ENCODE measurements at places on chromosomes 1 and 21.
A peak's percentile ranks its signal among the peaks of the same experiment; 100 is the strongest.

DNA sequence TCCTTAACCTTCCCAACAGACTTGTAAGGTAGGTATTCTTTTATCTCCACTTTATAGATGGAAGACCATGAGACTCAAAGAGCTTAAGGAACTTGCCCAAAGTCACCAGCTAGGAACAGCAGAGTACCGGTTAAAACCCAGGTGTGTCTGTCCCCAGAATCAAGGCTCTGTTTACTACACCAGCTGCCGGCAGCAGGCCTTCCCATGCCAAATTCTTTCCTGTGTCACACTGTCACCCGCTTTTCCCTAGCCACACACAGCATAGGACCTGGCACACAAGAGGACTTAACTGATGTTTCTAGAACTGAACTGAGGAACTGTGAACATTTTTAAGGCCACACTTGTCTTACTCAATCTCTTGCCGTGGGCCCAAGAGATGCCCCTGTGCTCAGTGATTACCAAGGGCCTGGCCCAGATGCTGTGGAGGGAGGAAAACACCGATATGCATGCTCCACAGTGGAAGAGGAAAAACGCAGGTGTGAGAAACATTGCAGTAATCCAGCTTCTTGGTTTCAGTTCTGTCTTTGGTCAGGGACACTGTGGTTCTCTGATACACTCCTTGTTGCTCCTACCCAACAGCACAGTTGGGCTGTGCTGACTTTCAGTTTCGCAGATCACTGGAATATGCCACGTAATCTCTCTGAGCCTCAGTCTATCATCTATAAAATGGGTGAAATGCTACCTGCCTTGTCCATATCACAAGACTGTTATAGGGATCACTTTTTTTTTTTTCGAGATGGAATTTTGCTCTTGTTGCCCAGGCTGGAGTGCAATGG is 13.9 kb upstream of the LY9 start:
- DNase-seq = peak; percentile 83

DNA sequence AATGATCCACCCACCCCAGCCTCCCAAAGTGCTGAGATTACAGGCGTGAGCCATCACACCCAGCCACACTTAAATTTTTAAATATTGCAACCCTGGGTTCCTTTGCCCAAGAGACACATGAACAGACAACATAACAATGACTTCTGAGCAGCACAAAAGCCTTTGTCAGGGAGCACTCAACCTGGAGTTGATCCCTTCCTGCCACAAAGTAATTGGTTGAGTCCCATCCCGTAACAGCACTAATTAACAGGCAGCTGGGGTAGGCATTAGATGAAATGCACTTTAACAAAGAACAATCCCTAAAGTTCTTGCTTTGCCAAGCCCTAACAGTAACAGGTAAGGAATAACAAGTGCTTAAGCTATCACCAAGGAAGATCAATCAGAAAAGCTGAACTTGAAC is 5.9 kb upstream of the BCAR3 start:
- no peak for DNase-seq

GRCh38 chr1:108816049-108816893 is 40.6 kb downstream of the AKNAD1 start:
- no peak for DNase-seq

GRCh38 chr21:33196941-33197374 is 32.8 kb upstream of the IFNAR2 start:
- DNase-seq = no peak

GRCh38 chr21:40194185-40194980 is 327.1 kb downstream of the PCP4 start:
- DNase-seq = no peak

DNA sequence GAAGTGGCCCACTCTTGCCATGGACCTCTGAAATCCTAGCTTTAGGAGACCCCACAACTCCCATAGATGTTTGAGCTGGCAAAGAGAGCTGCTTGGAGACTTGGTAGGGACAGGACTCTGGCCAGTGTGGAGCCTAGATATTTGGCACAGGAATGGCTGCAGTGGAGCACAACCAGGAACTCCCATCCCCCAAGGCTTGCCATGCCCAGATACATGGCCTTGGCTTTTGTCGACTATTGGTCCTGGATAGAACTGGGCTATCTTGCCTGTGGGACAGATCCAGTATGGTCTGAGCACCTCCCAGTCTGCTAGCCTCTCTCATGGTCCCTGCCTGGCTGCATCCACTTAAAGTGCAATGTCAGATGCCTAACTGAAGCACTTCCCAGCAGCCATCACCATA is 7.8 kb upstream of the GBP2 start:
- no peak for DNase-seq

DNA sequence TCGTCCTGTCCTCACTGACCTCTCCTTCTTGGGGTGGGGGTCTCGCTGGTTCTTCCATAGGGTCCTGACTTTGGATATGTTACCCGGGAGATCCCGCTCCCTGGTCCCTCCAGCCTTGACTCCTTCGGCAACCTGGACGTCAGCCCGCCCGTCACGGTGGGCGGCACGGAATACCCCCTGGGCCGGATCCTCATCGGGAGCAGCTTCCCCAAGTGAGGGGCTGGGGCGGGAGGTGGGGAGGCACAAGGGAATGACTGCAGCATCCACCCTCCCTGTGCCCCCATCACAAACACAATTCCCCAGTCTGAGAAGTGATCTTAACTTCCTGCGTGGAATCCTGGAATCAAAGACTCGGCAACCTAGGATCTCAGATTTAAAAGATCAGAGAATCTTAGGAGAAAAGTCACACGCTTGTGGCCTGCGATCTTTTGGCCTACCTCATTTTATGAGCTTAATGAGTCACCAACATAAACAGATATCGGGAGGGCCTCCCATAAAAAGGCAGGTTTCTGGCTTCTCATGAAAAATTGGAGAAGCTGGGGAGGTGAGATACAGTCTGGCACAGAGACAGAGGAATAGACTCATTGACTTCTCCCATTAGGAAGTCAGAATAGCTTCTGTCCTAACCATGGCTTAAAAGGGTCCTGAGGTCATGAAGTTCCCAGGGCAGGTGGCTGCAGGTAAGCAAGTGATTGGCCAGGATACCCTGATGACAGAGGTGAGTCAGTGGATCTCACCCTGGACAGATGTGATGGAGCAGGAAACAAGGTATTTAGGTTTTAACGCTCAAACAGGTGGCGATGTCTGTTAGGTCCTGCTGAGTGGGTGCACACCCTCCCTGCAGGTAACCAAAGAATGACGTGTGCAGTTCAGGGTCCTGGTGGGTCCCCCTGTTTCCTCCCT is 15.9 kb upstream of the PADI3 start:
- DNase-seq = no peak

DNA sequence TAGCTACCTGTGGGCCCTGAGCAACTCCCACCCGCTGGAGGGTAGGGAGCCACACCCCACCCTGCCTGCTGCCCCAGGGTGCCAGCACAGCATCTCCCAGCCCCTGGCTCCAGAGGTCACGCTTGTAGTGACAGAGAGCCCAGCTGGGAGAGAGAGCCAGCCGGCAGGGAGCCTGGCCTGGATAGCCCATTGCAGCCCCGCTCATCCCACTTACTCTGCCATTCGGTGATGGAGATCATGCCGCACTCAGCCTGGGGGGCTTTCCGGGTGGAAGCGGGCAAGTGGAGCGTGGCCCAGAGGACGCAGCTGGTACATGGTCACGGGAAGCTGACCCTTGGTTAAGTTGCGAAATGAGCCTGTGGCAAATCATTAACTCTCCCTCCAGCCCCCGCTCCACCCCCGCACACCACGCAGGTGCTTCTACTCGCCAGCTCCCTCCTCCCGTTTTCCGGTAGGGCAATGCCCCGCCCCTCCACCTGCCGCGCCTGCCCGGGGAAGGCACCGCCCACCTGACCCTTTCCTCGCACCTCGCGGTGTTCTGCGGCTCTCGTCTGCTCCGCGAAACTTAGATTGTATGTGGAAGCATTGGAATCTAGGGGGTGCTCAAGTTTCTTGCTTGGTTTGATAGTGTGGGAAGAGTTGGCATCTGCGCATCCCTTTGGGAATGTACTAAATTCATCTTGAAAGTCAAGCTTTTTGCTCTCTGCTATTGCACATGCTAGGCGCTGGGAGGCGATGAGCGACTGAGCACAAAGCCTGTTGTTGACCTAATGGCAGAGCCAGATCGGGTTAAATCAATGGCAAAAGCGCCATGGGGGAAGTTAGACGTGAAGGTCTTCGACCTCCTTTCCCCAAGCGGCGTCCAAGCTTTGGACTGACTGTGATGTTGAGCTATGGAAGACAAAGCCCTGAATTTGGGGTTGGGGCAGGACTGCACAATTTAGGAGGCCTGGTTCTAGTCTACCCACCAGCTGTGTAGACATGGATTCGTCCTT is at the start of gene GOLT1A:
TSS of gene GOLT1A (minus strand) at position 321 of the 995 bp plus-strand sequence. CDS start at position 239, 82 bp downstream.
- no peak for DNase-seq

- DNase-seq = no peak
These were observed 22.7 kb downstream of the UCHL5 start for GRCh38 chr1:193036337-193037047.

DNA sequence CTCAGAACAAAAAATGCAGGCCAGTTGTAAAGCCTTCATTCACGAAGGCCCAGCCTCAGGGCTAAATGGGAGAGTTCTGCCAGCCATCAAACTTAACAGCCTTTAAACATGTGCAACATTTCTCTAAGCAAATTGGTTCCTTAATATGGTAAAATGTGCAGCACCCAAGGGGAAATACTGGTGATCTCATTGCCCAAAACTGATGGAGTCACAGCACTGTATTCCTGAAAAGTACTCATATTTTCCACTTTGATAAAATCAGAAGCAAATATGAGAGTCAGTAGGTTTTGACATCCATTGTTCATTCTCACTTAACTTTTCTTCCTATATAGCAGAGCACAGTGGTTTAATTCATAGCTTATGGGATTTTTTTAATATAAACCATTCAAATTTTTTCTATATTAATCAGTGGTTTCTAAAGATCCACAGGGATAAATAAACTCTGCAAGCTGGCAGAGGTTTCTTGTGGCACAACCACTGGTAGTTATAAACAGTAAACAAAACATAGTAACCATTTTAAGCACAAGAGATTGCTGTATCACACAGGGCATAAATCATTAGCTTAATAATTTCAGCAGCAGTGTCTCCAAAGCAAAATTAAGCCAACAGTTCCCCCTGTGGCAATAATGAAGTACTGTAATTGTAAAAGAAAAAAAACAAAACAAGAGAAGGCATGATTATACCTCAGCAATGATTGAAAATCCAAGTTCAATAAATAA is 106.9 kb upstream of the LYPLAL1 start:
- no peak for DNase-seq

GRCh38 chr1:221442056-221442455 is 299.8 kb downstream of the DUSP10 start:
- no peak for DNase-seq

GRCh38 chr1:32125313-32125712 is 17.5 kb downstream of the KPNA6 start:
- no peak for DNase-seq

DNA sequence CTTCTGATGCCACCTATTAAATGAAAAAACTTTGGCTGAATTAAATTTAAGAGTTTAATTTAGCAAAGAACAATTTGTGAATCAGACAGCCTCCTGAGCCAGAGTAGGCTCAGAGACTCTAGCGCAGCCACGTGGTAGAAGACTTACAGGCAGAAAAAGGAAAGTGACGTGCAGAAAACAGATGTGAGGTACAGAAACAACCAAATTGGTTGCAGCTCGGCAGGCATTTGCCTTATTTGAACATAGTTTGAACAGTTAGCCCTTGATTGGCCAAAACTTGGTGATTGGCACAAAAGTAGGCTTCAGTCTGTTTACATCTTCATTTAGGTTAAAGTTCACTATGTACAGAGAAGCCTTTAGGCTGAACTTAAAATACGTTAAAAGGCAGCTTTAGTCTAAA is 22.9 kb downstream of the TCP10L start:
- DNase-seq = no peak

DNA sequence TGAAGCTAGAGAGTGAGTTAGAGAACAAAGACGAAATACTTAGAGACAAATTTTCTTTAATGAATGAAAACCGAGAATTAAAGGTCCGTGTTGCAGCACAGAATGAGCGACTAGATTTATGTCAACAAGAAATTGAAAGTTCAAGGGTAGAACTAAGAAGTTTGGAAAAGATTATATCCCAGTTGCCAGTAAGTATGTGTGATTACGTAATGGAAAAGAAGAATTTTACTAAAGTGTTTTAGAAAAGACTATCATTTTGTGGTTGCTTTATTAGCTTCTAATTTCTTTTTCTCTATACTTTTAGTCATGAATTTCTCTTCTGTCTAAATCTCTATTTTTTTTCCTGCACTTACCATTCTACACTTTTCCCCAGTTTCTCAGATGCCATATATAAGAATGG is 26.7 kb downstream of the CCDC18 start:
- no peak for DNase-seq

GRCh38 chr1:78472851-78473496 is 17.8 kb upstream of the PTGFR start:
- no peak for DNase-seq

- DNase-seq = no peak
These were observed 21.7 kb upstream of the LAMC2 start for GRCh38 chr1:183164340-183164739.

DNA sequence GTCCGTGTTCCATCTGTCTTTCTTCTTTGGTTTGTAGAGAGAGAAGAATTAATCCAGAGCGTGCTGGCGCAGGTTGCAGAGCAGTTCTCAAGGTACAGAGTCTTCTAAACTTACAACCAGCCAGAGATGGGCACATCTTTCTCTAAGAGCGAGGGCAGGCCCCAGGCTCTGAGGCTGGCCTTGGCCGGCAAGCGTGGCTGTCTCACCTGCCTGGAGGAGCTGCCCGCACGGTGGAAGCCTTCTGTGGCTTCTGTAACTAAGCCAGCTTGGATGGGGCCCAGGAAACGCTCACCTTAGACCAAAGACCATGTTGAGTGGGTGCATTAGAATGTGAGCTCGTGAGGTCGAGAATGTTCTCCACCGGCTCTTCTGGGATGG is 78.6 kb downstream of the PDE9A start:
- DNase-seq = no peak

GRCh38 chr1:225329041-225329440 is 98.8 kb downstream of the LBR start:
- DNase-seq = no peak

GRCh38 chr1:206004826-206005225 is 1.6 kb upstream of the RAB7B start:
- no peak for DNase-seq

- no peak for DNase-seq
These were observed 6.7 kb downstream of the KRTAP10-1 start for GRCh38 chr21:44533121-44533890.

DNA sequence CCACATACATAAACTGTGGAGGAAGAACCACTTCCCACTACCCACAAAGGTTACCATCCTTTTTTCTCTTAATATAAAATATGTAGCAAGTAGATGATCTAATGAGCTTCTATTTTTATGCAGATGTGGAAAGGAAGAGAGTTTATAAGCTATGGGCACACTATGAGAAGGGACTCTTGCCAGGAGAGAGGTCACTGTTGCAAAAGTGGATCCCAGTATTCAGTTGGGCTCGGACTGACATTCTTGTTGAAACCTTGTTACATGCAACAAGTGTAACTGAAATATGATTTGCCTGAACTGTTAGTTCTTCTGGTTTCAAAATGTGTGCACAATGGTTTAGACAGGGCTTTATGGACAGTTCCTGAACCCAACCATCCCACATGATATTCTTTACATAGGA is 397.4 kb upstream of the PKN2 start:
- no peak for DNase-seq

- no peak for DNase-seq
These were observed 358.9 kb downstream of the DISC1 start for GRCh38 chr1:231985296-231986023.
